ENCODE measurements at places on chromosomes 3 and 15. TPM values are rescaled to one million over a fixed set of nuclear protein-coding genes. Genes with fewer than 3 reads are reported as not detected.

CALML4 gene
- 1.9 TPM for polyA plus RNA-seq

GOLGA8K gene
- 0.51 TPM for polyA plus RNA-seq

LRRC34 gene
- polyA plus RNA-seq: 0.80 TPM

TLR9 gene
- not detected for polyA plus RNA-seq

GPR87 gene
- polyA plus RNA-seq: not detected

ACTC1 gene
- polyA plus RNA-seq: 5,497 TPM

AHSG gene
- not detected for polyA plus RNA-seq

BTLA gene
- polyA plus RNA-seq: 0.03 TPM

GPR62 gene
- 0.15 TPM for polyA plus RNA-seq

BUB1B gene
- 0.17 TPM for polyA plus RNA-seq

GRCh38 chr3:14434126-14434497, 31.7 kb downstream of the SLC6A6 start:
- peaks cover 75% of the 10 kb centered on the region for H3K4me1 ChIP-seq
- H3K27ac ChIP-seq: peak overlapping the region; percentile 81
- H3K36me3 ChIP-seq: no peaks in the 10 kb centered on the region
- no peak overlapping the region for H3K4me3 ChIP-seq

GRCh38 chr3:148924562-148924961, 59.5 kb downstream of the CPA3 start:
- no peak overlapping the region for H3K4me3 ChIP-seq
- DNase-seq: no peak
- H3K4me1 ChIP-seq: no peaks in the 10 kb centered on the region
- no peaks in the 10 kb centered on the region for H3K36me3 ChIP-seq

GRCh38 chr3:128320551-128321340, 145.9 kb downstream of the DNAJB8 start:
- H3K4me1 ChIP-seq: no peaks in the 10 kb centered on the region
- peaks cover 19% of the 10 kb centered on the region for H3K36me3 ChIP-seq
- no peak overlapping the region for H3K4me3 ChIP-seq

DNA sequence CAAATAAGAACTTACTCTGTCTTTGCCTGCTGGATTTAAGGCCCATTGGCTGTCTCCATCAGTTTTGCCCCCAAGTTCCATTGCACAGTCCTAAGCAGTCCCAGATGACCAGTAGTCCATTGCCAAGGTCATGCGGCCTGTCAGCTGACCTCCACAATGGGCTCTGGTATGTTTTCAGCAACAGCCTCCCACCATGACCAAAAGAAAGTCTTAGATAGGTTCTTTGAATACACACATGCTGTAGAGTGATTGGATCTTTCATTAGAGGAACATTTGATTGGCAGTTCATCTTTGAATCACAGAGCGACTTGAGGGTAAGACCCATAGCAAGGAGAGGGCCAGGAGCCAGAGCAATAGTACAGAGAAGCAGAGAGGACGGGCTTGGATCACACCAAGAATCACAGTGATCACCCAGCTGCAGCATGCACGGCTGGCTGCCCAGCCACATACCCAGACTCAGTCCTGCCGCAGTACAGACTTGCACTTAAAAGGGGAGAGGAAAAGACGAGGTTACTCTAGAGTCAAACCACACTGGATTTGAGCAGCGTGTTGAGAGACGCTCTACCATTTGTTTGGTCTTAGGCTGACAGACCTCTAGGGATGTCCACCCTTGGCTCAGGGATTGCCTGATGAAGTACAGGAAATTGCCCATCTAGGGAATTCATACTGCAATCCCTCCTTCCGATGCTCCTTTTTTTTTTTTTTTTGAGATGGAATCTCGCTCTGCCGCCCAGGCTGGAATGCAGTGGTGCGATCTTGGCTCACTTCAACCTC, 50.4 kb downstream of the APH1B start:
- no peaks in the 10 kb centered on the region for H3K36me3 ChIP-seq
- no peaks in the 10 kb centered on the region for H3K4me1 ChIP-seq
- no peak overlapping the region for H3K4me3 ChIP-seq
- no peak for DNase-seq

DNA sequence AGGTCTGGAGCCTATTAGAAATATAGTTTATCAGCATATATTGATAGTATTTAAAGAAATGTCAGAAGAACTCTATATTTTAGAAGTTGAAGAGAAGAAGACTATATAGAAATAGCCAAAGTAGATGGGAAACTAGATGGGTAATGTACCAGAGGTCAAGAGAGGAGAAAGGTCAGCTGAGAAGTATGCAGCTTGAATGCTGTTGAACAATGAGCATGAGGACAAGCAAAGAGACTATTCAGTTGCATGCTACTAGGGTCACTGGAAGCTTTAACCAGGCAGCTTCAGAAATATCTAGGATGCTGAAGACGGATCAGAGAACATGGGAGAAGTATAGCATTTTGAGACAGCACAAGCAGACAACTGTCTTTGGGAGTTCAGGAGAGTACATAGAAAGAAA, 19.6 kb upstream of the TIPARP start:
- no peaks in the 10 kb centered on the region for H3K4me1 ChIP-seq
- no peaks in the 10 kb centered on the region for H3K27me3 ChIP-seq
- no peak overlapping the region for H3K4me3 ChIP-seq
- no peak overlapping the region for H3K27ac ChIP-seq
- DNase-seq: no peak
- no peaks in the 10 kb centered on the region for H3K36me3 ChIP-seq

GRCh38 chr15:49742381-49742780, 121.5 kb downstream of the DTWD1 start:
- H3K27ac ChIP-seq: no peak overlapping the region
- no peaks in the 10 kb centered on the region for H3K36me3 ChIP-seq
- peak; percentile 13 for DNase-seq
- no peaks in the 10 kb centered on the region for H3K27me3 ChIP-seq
- H3K4me3 ChIP-seq: no peak overlapping the region
- no peaks in the 10 kb centered on the region for H3K4me1 ChIP-seq

DNA sequence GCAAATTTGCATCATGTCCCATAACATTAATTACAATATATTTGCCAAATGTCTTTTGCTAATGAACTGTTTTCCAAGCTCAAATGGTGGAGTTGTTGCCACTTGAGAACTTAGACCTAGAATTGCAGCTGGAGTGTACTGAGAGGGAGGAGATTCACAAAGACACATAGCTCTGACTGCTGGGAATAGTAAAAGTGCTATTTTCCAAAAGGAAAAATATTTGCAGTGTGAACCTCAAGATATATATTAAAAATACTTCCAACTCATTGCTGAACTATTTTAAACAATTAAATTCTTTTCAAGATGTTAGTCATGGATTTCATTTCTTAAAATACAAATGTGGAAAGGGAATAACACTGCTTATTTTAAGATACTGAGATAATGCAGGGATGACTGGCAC, 666.8 kb upstream of the ARPP21 start:
- no peak overlapping the region for H3K27ac ChIP-seq
- H3K4me1 ChIP-seq: no peaks in the 10 kb centered on the region
- no peaks in the 10 kb centered on the region for H3K27me3 ChIP-seq

DNA sequence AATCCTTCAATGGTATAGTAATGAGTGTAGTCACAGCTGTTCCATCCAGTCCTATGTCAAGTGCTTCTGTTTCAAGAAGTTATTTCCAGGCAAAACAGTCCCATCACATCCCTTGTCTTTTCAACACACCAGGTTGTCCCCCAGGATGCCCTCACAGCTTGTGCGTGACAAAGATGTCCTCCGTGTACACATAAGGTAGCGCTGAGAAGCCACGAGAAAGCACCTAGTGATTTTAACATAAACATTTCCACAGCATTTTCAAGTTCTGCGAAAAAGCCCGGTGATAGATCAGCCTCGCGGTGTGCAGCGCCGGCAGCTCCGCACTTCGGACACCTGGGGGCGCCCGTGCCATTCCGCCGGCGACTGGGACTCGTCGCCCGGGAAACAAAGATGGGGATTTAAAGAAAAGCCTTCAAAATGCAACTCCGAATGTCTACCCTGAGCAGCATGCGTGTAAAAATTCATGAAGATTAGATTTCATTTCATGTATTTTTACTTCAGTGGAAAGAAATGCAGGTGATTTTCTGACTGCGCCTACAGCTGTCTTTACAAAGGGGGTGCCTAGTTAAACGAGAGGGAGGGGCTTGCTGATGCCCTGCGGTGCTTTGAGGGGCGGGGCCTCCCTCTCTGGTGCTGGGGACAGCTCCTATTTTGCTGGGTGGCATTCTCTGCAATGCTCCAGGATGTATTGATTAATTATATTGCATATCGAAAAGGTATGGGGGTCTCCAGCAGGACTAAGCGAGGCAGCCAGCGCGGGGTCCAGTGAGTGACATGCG, 49.9 kb downstream of the KY start:
- no peak overlapping the region for H3K27ac ChIP-seq
- peaks cover 18% of the 10 kb centered on the region for H3K4me1 ChIP-seq
- H3K27me3 ChIP-seq: no peaks in the 10 kb centered on the region
- peak; percentile 65 for DNase-seq
- H3K4me3 ChIP-seq: no peak overlapping the region

DNA sequence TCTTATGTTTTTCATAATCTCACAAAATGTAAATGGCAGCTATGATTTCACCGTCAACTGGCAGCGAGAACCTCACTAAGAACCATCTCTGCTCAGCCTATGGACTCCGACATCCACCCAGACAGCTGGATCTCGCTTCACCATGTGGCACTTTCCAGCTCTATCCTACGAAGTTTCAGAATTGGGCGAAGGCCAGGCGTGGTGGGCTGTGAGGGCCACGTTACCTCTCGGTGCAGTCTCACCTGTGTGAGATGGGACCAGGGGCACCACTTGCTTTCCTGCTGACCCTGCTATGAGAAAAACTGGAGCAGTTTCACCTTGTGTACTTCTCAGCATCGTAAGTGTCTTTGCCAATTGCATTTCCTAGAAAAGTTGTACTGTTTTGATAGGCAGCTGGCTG, 32.3 kb downstream of the CHDH start:
- no peaks in the 10 kb centered on the region for H3K36me3 ChIP-seq
- no peak overlapping the region for H3K27ac ChIP-seq
- H3K4me3 ChIP-seq: no peak overlapping the region
- no peak for DNase-seq

DNA sequence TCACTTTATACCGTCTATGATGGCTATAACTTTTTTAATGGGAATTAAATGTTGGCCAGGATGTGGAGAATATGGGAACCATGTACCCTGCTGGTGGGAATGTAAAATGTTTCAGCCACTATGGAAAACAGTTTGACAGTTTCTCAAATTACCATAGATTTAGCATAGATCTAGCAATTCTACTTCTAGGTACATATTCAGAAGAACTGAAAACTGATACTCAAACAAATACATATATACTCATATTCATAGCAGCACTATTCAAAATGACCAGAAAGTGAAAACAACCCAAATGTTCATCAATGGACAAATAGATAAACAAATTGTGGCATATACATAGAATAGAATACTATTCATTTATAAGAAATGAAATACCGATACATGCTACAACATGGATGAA, 539.4 kb downstream of the IGSF11 start:
- H3K27me3 ChIP-seq: no peaks in the 10 kb centered on the region
- H3K4me1 ChIP-seq: no peaks in the 10 kb centered on the region
- H3K36me3 ChIP-seq: no peaks in the 10 kb centered on the region
- DNase-seq: no peak
- no peak overlapping the region for H3K4me3 ChIP-seq
- H3K27ac ChIP-seq: no peak overlapping the region

GRCh38 chr15:80822676-80823075, 43.5 kb downstream of the CEMIP start:
- no peak for DNase-seq
- no peak overlapping the region for H3K4me3 ChIP-seq
- no peak overlapping the region for H3K27ac ChIP-seq
- H3K4me1 ChIP-seq: no peaks in the 10 kb centered on the region
- no peaks in the 10 kb centered on the region for H3K36me3 ChIP-seq

DNA sequence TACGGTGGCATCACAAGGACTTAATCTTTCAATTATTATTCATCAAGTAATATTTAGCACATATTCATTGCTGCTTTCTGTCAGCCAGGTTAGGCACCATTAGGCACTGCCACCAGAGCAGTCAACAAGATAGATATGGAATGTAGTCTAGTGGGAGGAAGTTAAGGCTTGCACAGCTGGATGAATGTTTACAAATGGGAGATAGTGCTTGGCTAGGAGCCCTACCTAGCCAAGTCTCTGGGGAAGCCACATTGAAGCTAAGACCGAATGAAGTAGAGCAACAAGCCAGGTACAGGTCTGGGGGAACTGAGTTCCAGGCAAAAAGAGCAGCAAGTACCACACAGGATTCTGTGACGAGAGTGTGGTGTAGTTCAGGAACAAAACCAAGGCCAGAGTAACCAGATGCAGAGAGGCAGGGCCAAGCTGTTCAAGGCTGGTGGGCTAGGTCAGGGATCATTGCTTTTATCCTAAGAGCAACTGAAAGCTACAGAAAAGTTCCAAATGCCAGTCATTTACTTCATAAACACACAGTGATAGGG, 33.4 kb upstream of the SCAANT1 start:
- no peaks in the 10 kb centered on the region for H3K36me3 ChIP-seq
- no peaks in the 10 kb centered on the region for H3K27me3 ChIP-seq
- no peak overlapping the region for H3K27ac ChIP-seq
- no peak overlapping the region for H3K4me3 ChIP-seq
- no peak for DNase-seq
- peaks cover 41% of the 10 kb centered on the region for H3K4me1 ChIP-seq

- DNase-seq: no peak
- peak overlapping the region; percentile 92 for H3K27ac ChIP-seq
These were observed 976 bp downstream of the DIS3L start for GRCh38 chr15:66294157-66294931.

- DNase-seq: no peak
- no peaks in the 10 kb centered on the region for H3K36me3 ChIP-seq
- no peaks in the 10 kb centered on the region for H3K27me3 ChIP-seq
- H3K4me3 ChIP-seq: no peak overlapping the region
- H3K4me1 ChIP-seq: no peaks in the 10 kb centered on the region
These were observed 110.3 kb downstream of the MFSD1 start for GRCh38 chr3:158912188-158912587.

- peaks cover 14% of the 10 kb centered on the region for H3K4me1 ChIP-seq
- no peaks in the 10 kb centered on the region for H3K36me3 ChIP-seq
- H3K27me3 ChIP-seq: peaks cover 51% of the 10 kb centered on the region
- H3K27ac ChIP-seq: no peak overlapping the region
- no peak overlapping the region for H3K4me3 ChIP-seq
These were observed 17.7 kb upstream of the LAMP3 start for GRCh38 chr3:183180110-183180783.

GRCh38 chr15:96344706-96345559, 14.4 kb downstream of the NR2F2 start:
- peak overlapping the region; percentile 76 for H3K4me3 ChIP-seq
- H3K4me1 ChIP-seq: peaks cover 22% of the 10 kb centered on the region
- DNase-seq: no peak
- no peaks in the 10 kb centered on the region for H3K36me3 ChIP-seq
- peaks cover 4% of the 10 kb centered on the region for H3K27me3 ChIP-seq

DNA sequence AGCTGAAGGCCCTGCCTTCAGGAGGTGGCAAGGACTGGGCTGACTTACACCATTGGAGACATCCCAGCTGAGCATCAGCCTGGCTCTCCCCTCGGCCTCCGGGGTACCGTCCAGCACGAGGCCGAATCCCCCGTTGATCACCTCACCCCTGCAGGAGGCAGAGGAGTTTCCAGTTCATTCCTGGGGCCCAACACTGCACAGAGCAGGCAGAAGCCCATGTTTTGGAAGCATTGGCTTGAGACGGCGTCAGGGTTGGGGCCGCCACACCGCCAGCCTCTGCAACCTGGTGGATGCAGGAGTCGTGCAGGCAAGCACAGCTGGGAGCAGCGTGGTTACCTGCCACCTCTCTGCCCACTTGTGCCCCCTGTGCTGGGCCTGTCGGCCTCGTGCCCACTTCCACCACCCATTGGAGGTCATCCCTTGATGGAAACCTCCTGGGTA, 7.7 kb upstream of the ZXDC start:
- H3K27me3 ChIP-seq: no peaks in the 10 kb centered on the region
- no peak for DNase-seq
- H3K4me3 ChIP-seq: no peak overlapping the region
- H3K27ac ChIP-seq: no peak overlapping the region
- H3K36me3 ChIP-seq: no peaks in the 10 kb centered on the region
